Aorta (tissue), 5 donors: ENCODE measurements at places on chromosomes 1 and 21. TPM values are rescaled to one million over a fixed set of nuclear protein-coding genes. Genes with fewer than 3 reads are reported as not detected.

Gene SYCP1
- total RNA-seq = not detected

Gene ITPKB
- 31.8 TPM for total RNA-seq

Gene TNNI3K
- total RNA-seq = 4.2 TPM

Gene ITLN2
- not detected for total RNA-seq

Gene TMEM53
- total RNA-seq = 6.6 TPM

Gene EXTL1
- total RNA-seq = 0.29 TPM

Gene DYRK3
- 10.7 TPM for total RNA-seq

Gene TRPM2
- 15.8 TPM for total RNA-seq

Gene VAV3
- total RNA-seq = 7.2 TPM

Gene ATP5PO
- total RNA-seq = 119 TPM

Gene NFASC
- total RNA-seq = 92.7 TPM

Gene LEMD1
- total RNA-seq = not detected

Gene CRABP2
- 34.4 TPM for total RNA-seq

- no peaks in the 10 kb centered on the region for H3K36me3 ChIP-seq
- H3K4me3 ChIP-seq = no peak overlapping the region
- DNase-seq = no peak
- no peaks in the 10 kb centered on the region for H3K27me3 ChIP-seq
These were observed 463.9 kb upstream of the LRRC7 start for GRCh38 chr1:69103705-69104385.

GRCh38 chr21:45552696-45553391 lies 10.6 kb upstream of the SLC19A1 start:
- H3K4me3 ChIP-seq = no peak overlapping the region
- H3K27me3 ChIP-seq = peaks cover 1% of the 10 kb centered on the region
- no peaks in the 10 kb centered on the region for H3K36me3 ChIP-seq
- DNase-seq = peak; percentile 50
- no peak overlapping the region for H3K27ac ChIP-seq

GRCh38 chr1:9128166-9128519 lies 759 bp downstream of the GPR157 start:
- H3K27ac ChIP-seq = no peak overlapping the region
- H3K36me3 ChIP-seq = no peaks in the 10 kb centered on the region
- H3K27me3 ChIP-seq = no peaks in the 10 kb centered on the region

GRCh38 chr1:119115311-119115710 lies 25.1 kb downstream of the WARS2 start:
- no peak for DNase-seq
- no peaks in the 10 kb centered on the region for H3K4me1 ChIP-seq
- H3K27ac ChIP-seq = no peak overlapping the region
- H3K27me3 ChIP-seq = no peaks in the 10 kb centered on the region
- no peaks in the 10 kb centered on the region for H3K36me3 ChIP-seq

- no peak for DNase-seq
- no peaks in the 10 kb centered on the region for H3K27me3 ChIP-seq
- peak within 1 kb of the TSS; percentile 80 for H3K27ac ChIP-seq
- no peaks in the 10 kb centered on the region for H3K36me3 ChIP-seq
These were observed at the start of gene PRELP for GRCh38 chr1:203475012-203475981. PRELP (plus strand) TSS chr1:203475806; CDS start chr1:203483185, 7,379 bp downstream.

GRCh38 chr1:91526496-91526895 lies 25.8 kb downstream of the CDC7 start:
- no peak overlapping the region for H3K27ac ChIP-seq
- H3K36me3 ChIP-seq = no peaks in the 10 kb centered on the region
- H3K4me3 ChIP-seq = no peak overlapping the region

DNA sequence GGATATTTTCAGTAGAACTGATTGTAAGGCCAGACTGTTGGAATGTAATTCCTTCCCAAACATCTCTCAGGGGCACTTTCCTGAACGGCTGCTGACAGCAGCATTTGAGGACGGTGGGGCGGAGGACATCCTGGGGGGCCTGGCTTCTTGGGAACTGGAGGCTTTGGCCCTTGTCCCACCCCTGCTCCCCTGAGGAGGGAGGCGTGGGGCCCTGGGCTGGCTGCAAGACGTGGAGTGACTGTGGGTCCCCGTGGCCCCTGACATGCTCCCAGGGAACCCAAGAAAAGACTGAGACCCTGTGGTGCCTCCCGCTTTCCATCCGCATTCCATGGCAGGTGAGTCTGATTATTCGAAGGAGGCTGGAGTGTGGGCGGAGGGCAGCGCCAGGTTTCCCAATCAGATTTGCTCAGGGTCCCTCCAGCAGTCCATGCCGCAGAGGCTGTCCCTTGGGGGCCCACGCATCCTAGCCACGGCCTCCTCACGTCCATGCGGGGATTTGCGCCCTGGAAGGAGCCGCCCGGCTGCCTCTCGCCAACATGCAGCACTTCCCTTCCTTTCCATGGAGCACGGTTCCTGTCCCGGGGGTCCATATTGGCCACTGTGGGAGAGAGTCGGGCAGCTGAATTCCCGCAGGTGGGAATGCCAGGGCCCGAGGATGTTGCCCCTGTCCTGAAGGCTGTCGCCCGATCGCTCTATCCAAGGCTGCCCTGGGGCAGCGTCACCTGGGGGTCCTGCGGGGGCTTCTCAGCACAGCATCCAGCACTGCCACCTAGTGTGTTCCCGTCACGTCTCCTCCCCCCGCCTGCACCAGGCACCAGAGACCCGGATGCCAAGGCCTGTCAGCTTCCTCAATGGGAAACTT lies 69.0 kb downstream of the FAAP20 start:
- DNase-seq = peak; percentile 70
- H3K4me3 ChIP-seq = no peak overlapping the region
- no peaks in the 10 kb centered on the region for H3K36me3 ChIP-seq
- H3K27ac ChIP-seq = no peak overlapping the region

GRCh38 chr1:233042834-233043233 lies 92.4 kb downstream of the NTPCR start:
- H3K4me1 ChIP-seq = no peaks in the 10 kb centered on the region
- no peak overlapping the region for H3K4me3 ChIP-seq
- no peaks in the 10 kb centered on the region for H3K27me3 ChIP-seq

DNA sequence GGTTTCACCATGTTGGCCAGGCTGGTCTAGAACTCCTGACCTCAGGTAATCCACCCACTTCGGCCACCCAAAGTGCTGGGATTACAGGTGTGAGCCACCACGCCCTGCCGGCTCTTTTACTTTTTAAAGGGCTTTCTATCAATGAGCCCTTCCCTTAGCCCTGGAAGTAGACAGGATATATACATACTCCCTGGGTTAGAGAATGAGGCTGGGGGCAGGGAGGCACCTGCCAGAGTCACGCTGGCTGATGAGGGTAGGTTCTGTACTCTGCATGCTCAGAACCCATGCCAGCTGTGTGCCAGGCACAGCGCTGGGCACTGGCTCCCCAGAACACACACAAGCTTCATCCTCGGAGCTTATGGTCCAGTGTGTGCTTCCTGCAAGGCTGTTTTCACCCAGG lies 113.6 kb upstream of the IPO9 start:
- H3K27me3 ChIP-seq = no peaks in the 10 kb centered on the region
- H3K27ac ChIP-seq = peak overlapping the region; percentile 37
- no peaks in the 10 kb centered on the region for H3K36me3 ChIP-seq

DNA sequence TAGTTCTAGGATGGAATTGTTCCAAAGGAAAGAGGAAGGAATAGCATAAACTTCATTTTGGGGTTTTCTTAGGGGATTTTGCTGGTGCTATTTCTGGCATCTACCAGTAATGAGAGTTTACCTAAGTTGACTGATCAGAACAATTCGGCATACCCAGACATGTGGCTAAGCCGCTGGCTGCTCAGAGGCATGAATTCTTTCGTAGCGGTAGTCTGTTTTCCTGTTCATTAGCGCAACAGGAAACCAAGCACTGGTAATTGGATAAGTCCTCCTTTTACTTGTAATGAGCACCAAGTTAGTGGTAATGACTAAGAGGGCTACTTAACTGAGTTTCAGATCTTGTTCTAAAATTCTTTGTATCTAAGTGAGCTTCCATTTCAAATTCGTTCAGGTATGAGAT lies 38.6 kb downstream of the C21orf91 start:
- H3K27me3 ChIP-seq = no peaks in the 10 kb centered on the region
- no peaks in the 10 kb centered on the region for H3K4me1 ChIP-seq
- no peak for DNase-seq
- peaks cover 2% of the 10 kb centered on the region for H3K36me3 ChIP-seq

DNA sequence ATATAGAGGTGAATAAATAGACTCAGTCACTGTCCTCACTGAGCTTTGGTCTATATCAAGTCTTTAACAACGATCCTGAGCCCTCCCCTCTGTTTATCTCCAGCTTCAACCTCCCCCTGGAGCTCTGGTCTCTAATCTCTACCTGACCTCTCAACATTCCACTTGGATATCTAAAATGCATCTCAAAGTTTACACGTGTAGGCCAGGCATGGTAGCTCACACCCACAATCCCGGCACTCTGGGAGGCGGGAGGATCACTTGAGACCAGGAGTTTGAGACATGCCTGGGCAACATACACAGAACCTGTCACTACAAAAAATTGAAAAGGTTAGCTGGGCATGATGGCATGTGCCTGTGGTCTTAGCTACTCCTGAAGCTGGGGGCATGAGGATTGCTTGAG lies 53.4 kb downstream of the GADD45A start:
- no peaks in the 10 kb centered on the region for H3K27me3 ChIP-seq
- H3K27ac ChIP-seq = peak overlapping the region; percentile 13
- H3K36me3 ChIP-seq = no peaks in the 10 kb centered on the region

GRCh38 chr1:158327481-158327880 lies 3.9 kb downstream of the CD1B start:
- H3K4me1 ChIP-seq = no peaks in the 10 kb centered on the region
- H3K27me3 ChIP-seq = no peaks in the 10 kb centered on the region
- no peak for DNase-seq
- H3K36me3 ChIP-seq = no peaks in the 10 kb centered on the region

DNA sequence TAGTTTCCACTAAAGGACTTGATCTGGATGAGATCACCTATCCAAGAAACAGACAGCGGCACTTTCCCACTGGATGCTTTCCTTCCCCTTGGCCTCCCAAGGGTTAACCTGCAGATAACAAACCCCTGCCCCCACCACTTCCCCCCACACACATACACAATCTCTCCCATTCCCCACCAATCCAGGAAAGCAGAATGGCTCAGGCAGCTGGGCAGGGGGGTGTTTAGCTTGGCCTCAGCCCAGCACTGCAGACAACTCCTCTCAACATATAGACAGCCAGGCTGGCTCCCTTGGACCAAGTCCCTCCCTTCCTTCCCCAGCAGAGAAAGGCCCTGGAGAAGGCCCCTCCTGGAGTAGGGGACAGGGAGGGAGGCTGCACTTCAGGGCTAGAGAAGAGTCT lies 24.6 kb downstream of the PLEKHA6 start:
- H3K4me3 ChIP-seq = no peak overlapping the region
- no peaks in the 10 kb centered on the region for H3K36me3 ChIP-seq
- H3K27ac ChIP-seq = no peak overlapping the region
- DNase-seq = no peak
- H3K27me3 ChIP-seq = no peaks in the 10 kb centered on the region

DNA sequence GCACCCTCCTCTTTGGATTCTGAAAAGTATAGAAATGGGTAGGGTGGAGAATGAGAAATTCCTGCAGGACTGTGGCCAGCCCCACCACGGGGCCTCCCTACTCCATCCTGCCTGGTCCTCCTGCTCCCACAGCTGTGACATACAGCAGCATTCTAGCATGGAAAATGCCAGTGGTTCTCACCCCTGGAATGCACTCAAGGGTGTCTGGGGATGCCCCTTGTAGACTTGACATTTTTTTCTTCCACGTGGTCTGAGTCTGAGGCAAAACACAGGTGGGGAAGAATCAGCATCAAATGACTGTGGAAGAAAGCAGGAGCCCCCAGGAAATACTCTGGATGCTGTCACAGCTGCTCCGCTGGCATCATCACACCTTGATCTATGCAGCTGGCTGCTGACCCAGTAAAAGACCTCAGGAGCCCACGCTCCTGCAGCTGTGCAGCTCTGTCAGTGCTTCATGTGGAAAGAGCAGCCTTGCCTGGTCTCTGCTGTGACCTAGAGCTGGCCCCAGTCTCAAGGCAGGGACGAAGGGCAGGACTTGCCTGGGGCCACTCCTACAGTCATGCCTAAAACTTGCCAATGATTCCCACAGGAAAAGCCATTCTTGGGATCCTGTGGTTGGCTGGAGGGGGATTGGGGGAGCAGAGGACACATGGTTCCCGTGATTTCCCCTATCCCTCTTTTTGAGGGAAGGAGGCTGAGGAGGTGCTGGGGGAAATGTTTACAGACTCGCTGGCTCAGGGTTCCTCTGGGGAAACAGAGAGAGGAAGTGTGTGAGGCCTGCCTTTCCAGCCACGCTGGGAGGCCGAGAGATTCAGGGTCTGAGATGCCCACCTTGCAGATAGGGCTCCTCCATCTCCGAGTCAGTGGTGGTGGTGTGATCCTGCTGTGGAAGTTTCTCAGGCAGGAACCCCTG lies 10.8 kb upstream of the A3GALT2 start:
- H3K27ac ChIP-seq = peak overlapping the region; percentile 7
- H3K36me3 ChIP-seq = no peaks in the 10 kb centered on the region
- H3K4me1 ChIP-seq = peaks cover 1% of the 10 kb centered on the region
- H3K4me3 ChIP-seq = no peak overlapping the region
- no peaks in the 10 kb centered on the region for H3K27me3 ChIP-seq

- H3K4me1 ChIP-seq = no peaks in the 10 kb centered on the region
- H3K36me3 ChIP-seq = no peaks in the 10 kb centered on the region
- H3K27ac ChIP-seq = no peak overlapping the region
- peaks cover 1% of the 10 kb centered on the region for H3K27me3 ChIP-seq
- no peak for DNase-seq
- H3K4me3 ChIP-seq = no peak overlapping the region
These were observed 113.2 kb downstream of the RUNX1 start for GRCh38 chr21:34935898-34936297.

- no peaks in the 10 kb centered on the region for H3K27me3 ChIP-seq
- H3K4me3 ChIP-seq = no peak overlapping the region
- no peak overlapping the region for H3K27ac ChIP-seq
- DNase-seq = no peak
These were observed 82.4 kb downstream of the CAMK2N1 start for GRCh38 chr1:20403423-20404145.

DNA sequence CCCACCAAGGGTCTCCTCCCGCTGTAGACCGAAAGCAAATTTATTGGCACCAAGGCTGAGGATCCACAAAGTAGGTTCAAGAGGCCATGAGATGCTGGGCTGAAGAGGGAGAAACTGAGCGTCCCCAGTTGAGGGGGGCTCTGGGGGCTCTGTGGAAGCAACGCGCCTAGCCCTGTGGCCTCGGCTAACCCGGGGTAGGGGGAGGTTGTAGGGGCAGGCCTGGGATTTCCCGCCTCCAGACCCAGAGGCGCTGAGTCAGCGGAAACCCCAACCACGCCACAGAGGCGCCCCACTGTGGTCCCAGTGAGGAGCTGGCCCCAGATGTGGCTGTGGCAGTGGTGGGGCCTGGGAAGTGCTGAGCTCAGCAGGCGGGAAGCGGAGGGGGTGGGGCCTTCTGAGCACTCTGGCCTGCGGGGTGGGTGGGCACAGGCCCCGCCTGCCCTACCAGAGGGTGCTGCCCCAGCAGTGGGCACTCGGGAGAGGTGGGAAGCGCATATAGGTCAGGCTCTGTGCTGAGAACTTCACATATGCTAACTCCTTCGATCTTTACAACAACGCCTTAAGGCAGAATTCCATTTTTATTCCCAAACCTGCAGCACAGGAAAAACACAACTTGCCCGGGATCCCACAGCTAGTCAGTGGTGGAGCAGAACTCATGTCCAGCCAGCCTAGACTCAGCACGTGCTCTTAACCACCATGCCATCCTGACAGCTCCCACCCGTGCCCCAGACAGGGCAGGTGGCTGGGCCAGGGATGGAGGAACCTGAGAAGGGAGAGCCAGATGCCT lies 1.5 kb upstream of the COL16A1 start:
- H3K4me3 ChIP-seq = no peak overlapping the region
- peak; percentile 79 for DNase-seq
- no peaks in the 10 kb centered on the region for H3K27me3 ChIP-seq
- no peaks in the 10 kb centered on the region for H3K36me3 ChIP-seq
- no peaks in the 10 kb centered on the region for H3K4me1 ChIP-seq
